CD4-positive, alpha-beta T cell (primary cell): ENCODE measurements at places on chromosomes 3 and 15.

DNA sequence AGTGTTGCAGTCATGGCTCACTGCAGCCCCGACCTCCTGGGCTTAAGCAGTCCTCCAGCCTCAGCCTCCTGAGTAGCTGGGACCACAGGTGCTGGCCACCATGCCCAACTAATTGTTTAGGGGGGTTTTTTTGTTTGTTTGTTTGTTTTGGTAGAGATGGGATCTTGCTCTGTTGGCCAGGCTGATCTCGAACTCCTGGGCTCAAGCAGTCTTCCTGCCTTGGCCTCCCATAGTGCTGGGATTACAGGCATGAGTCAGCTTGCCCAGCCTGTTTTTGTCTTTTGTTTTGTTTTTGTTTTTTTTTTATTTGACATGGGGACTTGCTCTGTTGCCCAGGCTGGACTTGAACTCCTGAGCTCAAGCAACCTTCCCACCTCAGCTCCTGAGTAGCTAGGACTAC is 17.4 kb downstream of the NDUFB5 start:
- no peaks in the 10 kb centered on the region for H3K4me1 ChIP-seq
- DNase-seq, result no peak
- H3K27ac ChIP-seq, result no peak overlapping the region
- peaks cover 55% of the 10 kb centered on the region for H3K36me3 ChIP-seq
- H3K27me3 ChIP-seq, result no peaks in the 10 kb centered on the region
- no peak overlapping the region for H3K4me3 ChIP-seq

GRCh38 chr15:49946681-49947080 is 172.4 kb downstream of the ATP8B4 start:
- no peak overlapping the region for H3K27ac ChIP-seq
- no peaks in the 10 kb centered on the region for H3K4me1 ChIP-seq
- no peaks in the 10 kb centered on the region for H3K27me3 ChIP-seq
- DNase-seq, result no peak
- no peak overlapping the region for H3K4me3 ChIP-seq
- H3K36me3 ChIP-seq, result no peaks in the 10 kb centered on the region

GRCh38 chr3:73500321-73500720 is 124.4 kb downstream of the PDZRN3 start:
- no peak for DNase-seq
- no peaks in the 10 kb centered on the region for H3K27me3 ChIP-seq
- no peak overlapping the region for H3K27ac ChIP-seq
- no peaks in the 10 kb centered on the region for H3K36me3 ChIP-seq

DNA sequence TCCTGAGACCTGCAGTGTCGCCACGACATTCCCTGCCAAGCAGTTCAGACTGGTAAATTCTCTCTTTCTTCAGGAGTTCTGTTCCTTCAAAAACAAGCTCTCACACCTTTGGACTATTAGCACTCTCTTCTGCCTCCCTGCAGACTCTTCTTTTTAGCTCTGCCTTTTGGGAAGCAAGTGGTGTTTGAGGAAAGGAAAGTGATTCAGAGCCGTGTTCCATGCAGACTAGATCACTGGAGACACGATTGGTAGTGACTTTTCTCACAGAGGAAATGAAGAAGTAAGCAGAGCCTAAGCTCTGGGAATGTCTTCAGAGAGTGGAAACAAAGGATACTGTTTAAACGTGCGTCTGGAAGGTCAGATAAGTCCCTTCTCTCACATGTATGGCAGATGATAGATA is 270.6 kb upstream of the TPRG1 start:
- H3K36me3 ChIP-seq, result no peaks in the 10 kb centered on the region
- H3K4me1 ChIP-seq, result no peaks in the 10 kb centered on the region
- DNase-seq, result no peak
- H3K27ac ChIP-seq, result no peak overlapping the region
- no peaks in the 10 kb centered on the region for H3K27me3 ChIP-seq

- H3K27ac ChIP-seq, result no peak overlapping the region
- H3K4me3 ChIP-seq, result no peak overlapping the region
- no peaks in the 10 kb centered on the region for H3K4me1 ChIP-seq
Observed at GRCh38 chr3:168548719-168549118, 453.0 kb upstream of the GOLIM4 start.

GRCh38 chr3:111751961-111752360 is 107.1 kb upstream of the PHLDB2 start:
- H3K27me3 ChIP-seq, result no peaks in the 10 kb centered on the region
- H3K36me3 ChIP-seq, result no peaks in the 10 kb centered on the region
- H3K27ac ChIP-seq, result no peak overlapping the region
- no peak overlapping the region for H3K4me3 ChIP-seq

GRCh38 chr15:69265347-69265955 is 33.3 kb upstream of the PAQR5 start:
- H3K4me3 ChIP-seq, result no peak overlapping the region
- H3K27ac ChIP-seq, result no peak overlapping the region
- no peaks in the 10 kb centered on the region for H3K36me3 ChIP-seq
- no peaks in the 10 kb centered on the region for H3K4me1 ChIP-seq

- H3K27ac ChIP-seq, result no peak overlapping the region
- no peaks in the 10 kb centered on the region for H3K36me3 ChIP-seq
- no peak overlapping the region for H3K4me3 ChIP-seq
- no peak for DNase-seq
Observed at GRCh38 chr15:47640901-47641300, 76.4 kb upstream of the SEMA6D start.

DNA sequence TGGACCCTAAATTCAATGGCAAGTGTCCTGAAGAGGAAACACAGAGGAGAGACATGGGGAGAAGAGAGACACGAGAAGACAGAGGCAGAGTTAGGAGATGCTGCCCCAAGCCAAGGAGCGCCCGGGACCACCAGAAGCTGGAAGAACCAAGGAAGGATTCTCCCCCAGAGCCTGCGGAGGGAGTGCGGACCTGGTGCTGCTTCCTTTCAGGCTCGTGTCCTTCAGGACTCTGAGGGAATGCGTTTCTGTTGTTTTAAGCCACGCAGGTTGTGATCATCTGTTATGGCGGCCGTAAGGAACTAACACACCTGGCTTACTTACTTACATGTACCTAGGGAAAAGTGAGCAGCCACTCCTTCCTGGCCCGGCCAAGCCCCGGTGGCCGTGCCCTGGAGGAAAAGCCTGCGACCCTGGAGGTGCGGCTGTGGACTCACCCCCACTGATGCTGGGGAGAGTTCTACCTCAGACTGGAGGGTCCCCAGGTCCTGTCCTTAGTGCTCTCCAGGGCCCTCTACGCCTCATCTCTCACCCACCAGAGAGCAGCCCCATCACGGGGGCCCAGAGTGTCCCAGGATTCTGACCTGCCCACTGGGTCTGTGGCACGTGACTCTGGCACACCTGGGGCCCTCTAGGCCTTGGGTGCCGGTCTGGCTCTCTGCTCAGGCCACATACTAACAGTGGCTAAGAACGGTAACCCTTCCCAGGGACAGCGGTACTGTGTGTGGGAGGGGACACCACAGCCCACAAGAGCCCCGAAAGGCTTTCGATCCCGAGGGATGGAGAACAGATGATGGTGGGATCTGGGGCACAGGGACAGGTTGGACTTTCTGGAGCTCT is 61.8 kb downstream of the ITGA11 start:
- no peaks in the 10 kb centered on the region for H3K36me3 ChIP-seq
- no peak overlapping the region for H3K27ac ChIP-seq
- no peak for DNase-seq
- peaks cover 3% of the 10 kb centered on the region for H3K27me3 ChIP-seq

- no peak overlapping the region for H3K27ac ChIP-seq
- DNase-seq, result no peak
- no peak overlapping the region for H3K4me3 ChIP-seq
- H3K4me1 ChIP-seq, result no peaks in the 10 kb centered on the region
- H3K36me3 ChIP-seq, result no peaks in the 10 kb centered on the region
Observed at GRCh38 chr3:24400015-24400414, 94.6 kb downstream of the THRB start.

GRCh38 chr3:16374047-16374934 is 109.3 kb downstream of the OXNAD1 start:
- peak overlapping the region; percentile 6 for H3K27ac ChIP-seq
- peaks cover 31% of the 10 kb centered on the region for H3K36me3 ChIP-seq
- H3K4me1 ChIP-seq, result peaks cover 62% of the 10 kb centered on the region
- H3K27me3 ChIP-seq, result no peaks in the 10 kb centered on the region
- DNase-seq, result no peak

GRCh38 chr3:24278543-24278942 is 216.1 kb downstream of the THRB start:
- DNase-seq, result no peak
- H3K27me3 ChIP-seq, result no peaks in the 10 kb centered on the region
- no peak overlapping the region for H3K27ac ChIP-seq
- H3K36me3 ChIP-seq, result no peaks in the 10 kb centered on the region

- peaks cover 5% of the 10 kb centered on the region for H3K4me1 ChIP-seq
- H3K36me3 ChIP-seq, result no peaks in the 10 kb centered on the region
- H3K27me3 ChIP-seq, result no peaks in the 10 kb centered on the region
- DNase-seq, result no peak
- no peak overlapping the region for H3K27ac ChIP-seq
- no peak overlapping the region for H3K4me3 ChIP-seq
Observed at GRCh38 chr15:73901126-73901810, 25.0 kb upstream of the LOXL1 start.

- H3K36me3 ChIP-seq, result no peaks in the 10 kb centered on the region
- no peak for DNase-seq
- H3K4me3 ChIP-seq, result no peak overlapping the region
- peaks cover 10% of the 10 kb centered on the region for H3K27me3 ChIP-seq
- H3K27ac ChIP-seq, result no peak overlapping the region
- no peaks in the 10 kb centered on the region for H3K4me1 ChIP-seq
Observed at GRCh38 chr3:73569246-73569760, 55.4 kb downstream of the PDZRN3 start.

- peaks cover 19% of the 10 kb centered on the region for H3K27me3 ChIP-seq
- H3K36me3 ChIP-seq, result no peaks in the 10 kb centered on the region
- DNase-seq, result no peak
- H3K4me3 ChIP-seq, result no peak overlapping the region
- peaks cover 8% of the 10 kb centered on the region for H3K4me1 ChIP-seq
Observed at GRCh38 chr15:34606545-34606944, 23.1 kb upstream of the GOLGA8B start.

GRCh38 chr3:115212615-115213014 is 65.5 kb upstream of the ZBTB20 start:
- H3K27me3 ChIP-seq, result no peaks in the 10 kb centered on the region
- H3K27ac ChIP-seq, result no peak overlapping the region
- no peak for DNase-seq
- no peaks in the 10 kb centered on the region for H3K4me1 ChIP-seq

DNA sequence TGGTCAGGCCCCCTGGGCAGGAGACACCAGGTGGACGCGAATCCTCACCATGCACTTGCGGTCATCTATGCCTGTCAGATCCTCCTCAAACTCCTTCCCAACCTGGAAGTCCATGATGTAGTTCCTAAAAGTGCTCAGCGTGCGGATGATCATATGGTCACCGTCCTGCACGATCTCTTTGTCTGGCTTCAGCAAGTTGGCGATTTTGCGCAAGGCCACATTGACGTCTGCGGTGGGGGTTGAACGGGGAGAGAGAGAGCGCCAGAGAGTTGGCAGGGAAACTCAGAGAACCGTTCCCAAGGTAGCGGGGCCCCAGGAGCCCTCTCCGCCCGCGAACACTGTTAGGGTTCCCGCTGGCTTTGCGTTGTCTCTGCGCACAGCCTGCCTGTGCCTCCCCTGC is 809 bp downstream of the RBP1 start:
- H3K4me3 ChIP-seq, result no peak overlapping the region
- H3K36me3 ChIP-seq, result no peaks in the 10 kb centered on the region
- no peaks in the 10 kb centered on the region for H3K4me1 ChIP-seq
- no peak for DNase-seq
- no peak overlapping the region for H3K27ac ChIP-seq

GRCh38 chr3:127053979-127054378 is 71.1 kb downstream of the PLXNA1 start:
- H3K4me3 ChIP-seq, result no peak overlapping the region
- no peak for DNase-seq
- H3K27ac ChIP-seq, result no peak overlapping the region
- no peaks in the 10 kb centered on the region for H3K4me1 ChIP-seq
- no peaks in the 10 kb centered on the region for H3K36me3 ChIP-seq
- H3K27me3 ChIP-seq, result no peaks in the 10 kb centered on the region

GRCh38 chr3:132787616-132788300 is 65.5 kb upstream of the NPHP3 start:
- no peaks in the 10 kb centered on the region for H3K4me1 ChIP-seq
- no peak overlapping the region for H3K4me3 ChIP-seq
- no peaks in the 10 kb centered on the region for H3K36me3 ChIP-seq
- DNase-seq, result no peak
- peaks cover 3% of the 10 kb centered on the region for H3K27me3 ChIP-seq

GRCh38 chr3:143726727-143727126 is 121.5 kb downstream of the SLC9A9 start:
- H3K4me3 ChIP-seq, result no peak overlapping the region
- no peaks in the 10 kb centered on the region for H3K36me3 ChIP-seq
- no peak overlapping the region for H3K27ac ChIP-seq
- no peaks in the 10 kb centered on the region for H3K27me3 ChIP-seq
- no peaks in the 10 kb centered on the region for H3K4me1 ChIP-seq

DNA sequence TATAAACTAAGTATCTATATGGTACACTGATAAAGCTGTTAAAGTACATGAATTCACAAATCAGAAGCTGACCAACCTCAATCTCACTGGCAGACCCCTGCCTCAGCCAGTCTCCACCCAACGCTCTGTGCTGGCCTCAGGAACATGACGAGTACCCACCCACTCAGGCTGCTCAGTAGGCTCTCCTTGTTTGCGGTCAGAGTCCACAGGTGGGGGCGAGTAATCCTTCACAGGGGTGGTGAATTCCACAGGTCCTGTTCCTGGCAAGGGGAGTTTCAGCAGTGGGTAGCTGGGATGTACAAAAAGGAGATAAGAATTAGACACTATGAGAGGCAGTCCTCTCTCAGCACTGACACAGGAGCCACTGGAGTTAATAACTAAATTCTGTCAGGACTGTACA is 40.9 kb downstream of the SCAP start:
- no peak overlapping the region for H3K27ac ChIP-seq
- H3K27me3 ChIP-seq, result no peaks in the 10 kb centered on the region
- H3K4me3 ChIP-seq, result no peak overlapping the region
- H3K4me1 ChIP-seq, result no peaks in the 10 kb centered on the region

DNA sequence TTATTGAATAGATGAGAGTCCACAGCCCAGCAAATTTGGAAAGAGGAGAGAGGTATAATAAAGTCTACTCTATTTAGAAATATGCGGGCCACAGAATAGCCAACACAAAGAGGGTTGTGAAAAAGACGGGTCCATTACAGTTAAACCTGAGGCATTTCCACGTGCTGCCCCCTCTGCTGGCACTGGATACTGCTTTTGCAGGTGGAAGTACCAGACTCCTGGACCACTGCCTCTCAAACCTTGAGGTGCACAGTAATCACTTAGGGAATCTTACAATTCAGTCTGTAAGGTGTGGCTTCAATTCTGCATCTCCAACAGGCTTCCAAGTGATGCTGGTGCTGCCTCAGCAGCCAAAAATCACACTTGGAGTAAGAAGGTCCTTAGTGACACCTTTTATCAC is 3.0 kb upstream of the TFDP2 start:
- no peaks in the 10 kb centered on the region for H3K27me3 ChIP-seq
- DNase-seq, result peak; percentile 23
- H3K4me3 ChIP-seq, result no peak overlapping the region
- H3K27ac ChIP-seq, result no peak overlapping the region

GRCh38 chr3:150091626-150092025 is 120.9 kb upstream of the PFN2 start:
- H3K27ac ChIP-seq, result no peak overlapping the region
- no peaks in the 10 kb centered on the region for H3K4me1 ChIP-seq
- DNase-seq, result no peak
